ENCODE measurements at places on chromosomes 11 and 22.

DNA sequence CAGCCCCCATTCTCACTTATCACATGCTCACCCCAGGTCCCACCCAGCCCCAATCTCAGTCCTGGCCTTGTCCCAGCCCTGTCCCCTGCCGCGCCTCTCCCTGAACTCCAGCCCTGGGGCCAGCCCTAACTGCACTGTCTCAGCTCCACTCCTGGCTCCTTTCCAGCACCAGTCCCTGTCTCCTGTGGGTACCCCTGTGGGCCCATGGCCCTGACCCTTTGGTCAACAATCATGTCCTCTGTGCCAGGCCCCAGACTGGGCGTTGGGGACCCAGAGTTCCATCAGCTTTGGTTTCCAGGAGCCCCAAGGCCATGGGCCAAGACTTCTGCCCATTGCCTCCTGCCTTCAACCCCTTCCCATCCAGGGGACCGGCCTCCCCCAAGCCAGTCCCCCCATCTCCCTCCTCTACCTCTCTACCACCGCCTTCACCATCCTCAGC is 757 bp downstream of the SPI1 start:
- no peak for DNase-seq

DNA sequence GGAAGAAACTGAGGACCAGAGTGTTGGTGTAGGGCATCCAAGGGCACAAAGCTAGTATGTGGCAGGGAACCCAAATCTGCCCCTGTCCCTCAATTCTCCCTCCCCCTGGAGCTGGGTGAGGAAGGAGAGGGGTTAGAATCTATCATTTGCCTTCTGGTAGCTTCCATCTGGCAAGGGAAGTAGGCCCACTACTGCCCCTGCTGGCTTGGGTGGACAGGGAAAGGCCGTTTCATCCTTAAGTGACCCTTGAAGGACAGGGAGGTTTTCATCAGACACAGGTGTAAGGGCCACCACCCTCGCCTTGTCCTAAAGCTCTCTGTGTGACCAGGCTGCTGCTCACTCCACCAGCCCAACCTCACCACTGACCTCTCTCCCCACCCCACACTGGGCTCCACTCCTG is 22.1 kb downstream of the NECTIN1 start:
- no peak for DNase-seq

DNA sequence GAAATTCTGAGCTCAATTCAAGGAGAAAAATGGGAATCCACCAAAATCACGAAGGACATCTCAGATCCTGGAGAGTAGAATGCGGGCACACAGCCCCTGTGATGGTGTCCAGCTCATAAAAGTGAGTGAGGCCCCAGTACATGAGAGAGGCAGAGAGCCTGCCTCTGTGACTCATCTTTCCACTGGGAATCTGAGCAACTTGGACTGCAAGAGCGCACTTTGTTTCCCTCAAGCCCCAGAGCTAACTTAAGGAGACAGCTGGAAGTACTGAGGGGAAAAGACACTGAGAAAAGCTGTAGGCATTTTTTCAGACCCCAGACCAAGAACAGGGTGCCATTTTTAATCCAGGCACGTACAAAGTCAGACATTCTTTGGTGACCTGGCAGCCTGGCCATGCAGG is 273.7 kb downstream of the C11orf87 start:
- no peak for DNase-seq

DNA sequence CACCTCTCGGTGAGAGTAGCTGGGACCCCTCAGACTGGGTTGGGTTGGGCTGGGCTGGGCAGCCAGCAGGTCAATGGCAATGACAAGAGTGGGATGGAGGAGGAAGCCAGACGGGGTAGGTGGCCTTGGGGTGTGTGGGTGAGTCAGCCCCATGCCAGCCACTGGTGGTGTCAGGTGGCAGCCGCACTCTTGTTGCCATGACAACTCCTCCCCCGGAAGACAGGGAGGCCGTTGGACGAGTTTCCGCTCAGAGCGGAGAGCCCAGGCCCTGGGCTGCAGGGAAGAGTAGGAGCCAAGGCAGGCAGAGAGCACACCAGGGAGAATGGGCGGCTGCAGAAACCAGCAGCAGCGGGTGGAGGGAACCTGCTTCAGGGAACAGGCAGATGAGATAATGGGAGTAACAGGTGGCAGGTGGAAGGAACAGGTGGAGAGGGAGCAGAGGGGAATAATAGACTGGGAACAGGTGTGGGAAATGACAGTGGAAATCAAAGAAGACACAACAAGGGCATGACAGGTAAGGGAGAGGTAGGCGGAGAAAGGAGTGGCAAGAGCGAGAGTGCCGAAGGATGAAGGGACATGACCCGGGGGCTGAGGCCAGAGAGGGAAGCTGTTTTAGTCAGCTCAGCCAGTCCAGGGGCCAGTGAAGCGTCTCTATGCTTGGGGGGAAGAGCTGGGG is 8.7 kb downstream of the SPTBN2 start:
- no peak for DNase-seq

GRCh38 chr11:40139066-40139465 is 1320.4 kb downstream of the LRRC4C start:
- DNase-seq: no peak

DNA sequence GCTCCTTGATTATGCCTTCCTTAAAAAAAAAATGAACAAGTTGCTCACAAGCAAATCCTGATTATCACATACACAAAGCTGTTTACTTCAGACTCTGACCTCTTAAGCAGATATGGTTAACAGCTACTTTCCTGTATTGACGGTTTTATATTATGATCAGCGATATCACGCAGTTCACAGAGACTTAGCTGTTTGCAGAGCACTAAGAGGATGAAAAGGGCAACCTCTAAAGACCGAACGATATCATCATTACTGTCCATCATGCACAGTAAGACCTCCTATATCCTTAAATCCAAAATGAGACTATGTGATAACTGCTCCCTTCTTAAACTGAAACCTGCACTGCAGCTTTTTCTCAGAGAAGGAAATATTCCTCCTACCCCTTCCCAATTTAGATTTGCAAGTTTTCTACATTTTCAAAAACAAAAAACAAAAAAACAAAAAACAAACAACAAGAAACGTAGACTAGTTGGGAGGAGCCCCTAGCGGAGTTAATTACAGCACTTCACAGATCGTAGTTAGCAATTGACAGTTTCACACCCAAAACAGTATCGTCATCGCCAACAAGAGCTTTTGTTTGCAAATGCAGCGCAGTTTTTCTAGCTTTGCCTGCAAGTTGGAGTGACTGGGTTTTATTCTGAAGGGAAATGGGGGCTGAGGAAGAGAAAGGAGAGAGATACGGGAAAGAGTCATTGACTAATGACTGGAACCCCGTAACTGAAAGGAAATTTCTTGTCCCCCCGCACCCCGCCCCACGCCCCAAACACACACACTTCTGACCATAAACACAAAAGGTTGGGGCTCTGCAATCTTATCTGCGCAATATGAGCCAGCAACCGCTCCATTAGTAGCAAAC is 1.2 kb downstream of the DDX6 start:
- DNase-seq: no peak

DNA sequence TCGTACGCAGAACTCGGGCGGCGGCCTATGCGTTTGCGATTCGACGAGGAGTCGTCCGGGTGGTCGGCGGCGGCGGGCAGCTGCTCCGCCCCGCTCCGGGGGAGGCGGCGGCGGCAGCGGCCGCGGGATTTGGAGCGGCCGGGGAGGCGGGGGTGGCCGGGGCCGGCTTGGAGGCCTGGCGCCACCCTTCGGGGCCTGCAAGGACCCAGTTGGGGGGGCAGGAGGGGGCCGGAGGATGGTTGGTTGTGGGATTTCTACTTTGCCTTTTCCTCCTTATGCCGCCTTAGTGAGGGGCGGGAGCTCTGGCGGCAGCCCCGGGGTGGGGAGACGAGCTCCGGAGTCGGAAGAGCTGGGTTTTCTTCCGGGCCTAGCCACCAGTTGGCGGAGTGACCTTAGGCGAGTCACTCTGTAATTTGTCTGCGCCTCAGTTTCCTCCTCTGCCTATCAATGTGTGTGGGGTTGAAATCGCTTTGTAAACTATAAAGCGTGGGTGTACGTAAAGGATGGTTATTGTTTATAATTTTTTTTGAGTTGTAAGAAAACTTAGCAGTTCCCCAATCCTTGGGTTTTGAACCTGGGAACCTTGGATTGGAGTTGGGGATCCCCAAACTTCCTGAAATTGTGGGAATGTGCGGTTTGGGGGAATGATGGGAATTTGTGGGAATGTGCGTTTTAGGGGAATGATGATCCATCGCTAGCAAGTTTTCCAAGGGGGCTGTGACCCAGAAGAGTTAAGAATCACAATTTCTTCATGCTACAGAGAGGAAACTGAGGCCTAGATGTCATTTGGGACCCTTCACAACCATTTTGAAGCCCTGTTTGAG is 679 bp downstream of the TUG1 start:
- no peak for DNase-seq

GRCh38 chr11:31509429-31510345 is at the start of the genes ELP4 and IMMP1L:
ELP4 (plus strand) TSS chr11:31509767; CDS start chr11:31509785, 18 bp downstream.
IMMP1L (minus strand) TSS chr11:31509622; CDS start chr11:31463276, 46,346 bp downstream.
- DNase-seq: peak; percentile 95

DNA sequence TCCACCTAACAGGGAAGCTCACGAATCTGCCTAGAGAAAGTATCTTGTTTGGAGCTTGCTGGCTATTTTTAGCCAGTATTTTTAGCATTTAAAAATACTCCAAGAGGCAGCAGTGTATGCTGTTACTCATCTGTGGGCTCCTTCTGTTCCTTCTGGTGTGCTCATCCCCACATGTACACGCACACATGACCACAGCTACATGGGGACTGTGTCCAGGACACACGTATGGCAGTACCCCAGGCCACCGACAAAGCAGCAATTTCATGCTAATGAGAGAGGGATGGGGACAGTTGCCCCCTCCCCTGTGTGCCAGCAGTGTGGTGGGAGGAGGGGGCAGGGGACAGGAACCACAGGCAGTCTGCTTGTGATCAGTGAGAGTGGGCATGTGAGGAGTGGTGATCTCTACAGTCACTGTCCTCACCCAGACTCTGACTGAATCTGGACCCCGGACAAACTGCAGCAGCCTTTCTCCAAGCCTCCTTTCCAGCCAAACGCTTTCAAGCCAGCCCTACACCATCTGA is 16.4 kb downstream of the USP2 start:
- DNase-seq: no peak

DNA sequence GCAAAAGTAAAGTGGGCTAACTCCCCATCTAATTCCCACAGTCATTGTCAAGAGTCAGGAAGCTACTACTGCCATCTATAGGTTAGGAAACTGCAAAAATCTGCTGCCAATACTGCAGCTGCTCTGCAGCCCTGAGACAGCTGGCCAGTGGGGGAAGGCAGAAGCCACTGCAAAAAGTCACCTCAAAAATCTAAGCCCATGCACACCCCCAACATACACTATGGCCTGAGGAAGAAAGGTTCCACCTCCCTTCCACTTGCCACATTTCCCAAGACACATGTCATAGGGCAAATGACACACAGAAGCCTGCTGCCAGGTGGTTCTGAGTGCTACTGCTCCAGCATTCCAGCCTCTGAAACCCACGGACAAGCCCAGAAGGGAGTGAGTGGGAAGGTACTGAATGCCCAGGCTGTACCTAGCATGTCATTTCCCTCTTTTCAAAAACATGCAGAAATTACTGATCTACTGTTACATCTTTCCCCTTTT is 36.9 kb downstream of the DGCR2 start:
- no peak for DNase-seq

DNA sequence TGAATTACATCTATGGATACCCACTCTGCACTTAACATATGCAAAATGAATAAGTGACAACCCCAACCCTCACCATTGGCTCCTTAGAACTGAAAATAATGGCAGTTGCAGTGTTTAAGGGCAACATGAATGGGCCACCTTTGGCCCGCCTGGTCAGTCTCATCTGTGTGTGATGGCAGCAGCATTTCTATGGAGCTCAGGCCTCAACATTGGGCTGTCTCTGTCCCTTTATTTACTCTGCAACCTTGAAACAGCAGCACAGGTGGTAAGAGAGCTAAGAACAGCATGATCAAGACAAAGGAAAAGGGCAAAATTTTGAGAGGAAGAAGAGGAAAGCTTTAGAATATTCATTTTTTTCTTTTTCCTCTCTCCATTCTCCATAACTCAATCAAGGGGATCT is 38.3 kb upstream of the TMEM135 start:
- no peak for DNase-seq

- DNase-seq: no peak
Measured at GRCh38 chr11:17650127-17650911, 69.1 kb upstream of the MYOD1 start.

DNA sequence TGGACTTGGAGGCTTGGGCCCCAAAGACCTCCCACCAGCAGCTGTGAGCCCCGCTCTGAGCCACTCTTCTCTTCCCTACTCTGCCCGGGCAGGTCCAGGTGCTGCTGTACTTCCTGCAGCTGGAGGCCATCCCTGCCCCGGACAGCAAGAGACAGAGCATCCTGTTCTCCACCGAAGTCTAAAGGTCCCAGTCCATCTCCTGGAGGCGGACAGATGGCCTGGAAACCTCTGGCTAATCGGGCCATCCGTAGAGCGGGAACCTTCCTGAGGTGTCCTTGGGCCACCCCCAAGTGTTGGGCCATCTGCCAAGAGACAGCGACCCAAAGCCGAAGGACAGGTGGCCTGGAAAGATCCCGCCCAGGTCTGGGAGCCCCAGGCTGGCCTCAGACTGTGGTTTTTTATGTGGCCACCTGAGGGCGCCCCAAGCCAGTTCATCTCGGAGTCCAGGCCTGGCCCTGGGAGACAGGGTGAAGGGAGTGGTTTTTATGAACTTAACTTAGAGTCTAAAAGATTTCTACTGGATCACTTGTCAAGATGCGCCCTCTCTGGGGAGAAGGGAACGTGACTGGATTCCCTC is 135.1 kb downstream of the BCR start:
- peak; percentile 62 for DNase-seq

DNA sequence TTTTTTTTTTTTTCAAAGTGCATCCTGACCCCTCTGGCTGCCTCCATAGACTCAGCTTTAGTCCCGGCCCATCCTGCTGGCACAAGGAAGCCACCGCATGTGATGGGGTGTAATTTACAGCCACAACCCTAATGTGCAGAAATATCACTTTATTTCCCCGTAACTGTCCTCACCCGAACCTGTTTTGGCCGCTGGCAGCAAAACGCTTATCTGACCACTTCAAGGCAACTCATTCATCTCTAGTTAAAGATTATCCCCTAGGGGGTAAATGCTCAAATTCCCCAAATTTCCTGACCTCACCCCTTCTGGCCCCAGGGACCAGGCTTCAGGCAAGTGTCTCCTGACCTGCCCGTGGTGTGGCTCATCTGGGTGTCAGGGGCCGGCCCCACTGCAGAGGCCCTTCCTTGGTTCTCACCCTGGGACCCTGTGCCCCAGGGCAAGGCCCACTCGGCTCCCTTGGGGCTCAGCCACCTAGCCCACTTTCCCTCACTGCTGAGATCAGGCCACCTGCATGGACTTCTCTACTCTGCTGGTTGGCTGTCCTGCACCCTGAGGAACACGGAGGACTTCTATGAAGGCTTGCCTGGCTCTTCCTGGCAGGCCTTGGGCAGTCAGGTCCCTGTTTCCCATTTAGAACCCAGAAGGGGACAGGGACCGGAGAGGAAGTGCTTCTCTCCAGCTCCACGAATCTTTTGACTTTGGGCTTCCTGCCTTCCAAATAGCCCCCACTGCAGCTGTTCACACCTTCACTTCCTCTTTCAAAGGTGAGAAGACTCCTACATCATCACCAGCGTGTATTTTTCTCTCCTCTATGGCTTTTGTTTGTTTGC is 53.3 kb downstream of the WNT11 start:
- no peak for DNase-seq

GRCh38 chr22:29314537-29315285 is 786 bp downstream of the RASL10A start:
- no peak for DNase-seq

Data from liver (tissue), 10 donors.